RPMI8226 (cell line): ENCODE measurements at places on chromosomes 1 and 21.

DNA sequence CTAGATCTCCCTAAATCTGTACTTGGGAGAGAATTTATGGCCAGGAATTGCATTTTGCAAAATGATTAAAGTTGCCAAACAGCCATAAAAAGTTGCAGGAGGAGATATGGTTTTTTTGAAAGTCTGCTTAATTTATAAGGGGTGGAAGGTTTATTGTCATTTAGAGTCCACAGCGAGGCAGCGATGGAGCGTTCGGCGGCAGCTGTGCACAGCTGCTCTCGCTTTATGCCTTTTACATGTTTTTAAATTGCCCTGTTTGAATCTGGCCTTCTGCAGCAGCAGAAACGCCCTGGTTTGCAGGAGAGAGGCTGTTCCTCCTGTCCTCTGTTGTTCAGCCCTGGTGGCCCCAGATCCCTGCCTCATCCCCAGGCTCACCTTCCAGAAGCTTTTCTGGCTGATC is 144.9 kb upstream of the POU3F1 start:
- no peak for DNase-seq

- DNase-seq: no peak
These were observed 24.8 kb downstream of the MTR start for GRCh38 chr1:236819856-236820255.

GRCh38 chr21:17513214-17514123 is 626 bp downstream of the CXADR start:
- DNase-seq: peak; percentile 64

DNA sequence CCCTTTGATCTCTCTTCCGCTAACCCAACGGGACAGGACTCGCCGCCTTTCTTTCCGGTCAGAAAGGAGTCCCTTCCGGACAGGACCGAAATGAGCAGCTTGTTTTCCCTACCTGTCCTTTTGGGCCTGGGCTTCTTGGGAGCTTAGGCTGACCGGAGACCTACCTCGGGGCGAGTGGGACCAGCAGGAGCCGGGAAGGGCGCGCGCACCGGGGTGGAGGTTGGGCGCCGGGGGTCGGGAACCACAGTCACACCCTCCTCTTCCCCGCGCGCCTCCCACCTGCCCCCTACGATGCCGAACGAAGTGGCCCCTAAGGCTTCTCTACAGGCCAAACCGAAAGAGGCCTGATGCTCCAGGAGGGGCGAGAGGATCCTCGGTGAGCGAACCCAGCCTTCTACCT is 95.2 kb downstream of the PRKAB2 start:
- no peak for DNase-seq

- peak; percentile 72 for DNase-seq
These were observed 9.5 kb downstream of the RNU1-2 start for GRCh38 chr1:16905110-16905867.

DNA sequence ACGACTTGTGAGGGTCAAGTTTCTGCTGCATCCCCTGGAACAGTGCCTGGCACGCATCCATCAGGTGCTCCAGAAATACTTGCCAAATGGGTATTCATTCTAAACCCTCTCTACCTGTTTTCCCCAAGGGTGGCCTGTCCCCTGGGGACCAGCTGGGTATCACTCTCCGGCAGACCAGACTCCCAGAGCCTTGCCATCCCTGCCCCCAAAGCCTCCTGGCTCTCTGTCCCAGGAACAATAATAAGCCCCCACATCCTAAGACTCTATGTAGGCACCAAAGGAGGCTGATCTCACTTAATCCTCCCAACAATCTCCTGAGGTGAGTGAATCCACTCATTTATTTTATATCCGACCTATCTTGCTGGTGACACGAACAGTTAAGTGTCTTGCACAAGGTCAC is 96.7 kb downstream of the MRPL37 start:
- DNase-seq: no peak

- DNase-seq: no peak
These were observed 23.5 kb downstream of the BACH1 start for GRCh38 chr21:29321932-29322928.

- no peak for DNase-seq
These were observed 43.5 kb downstream of the UMODL1 start for GRCh38 chr21:42114646-42115045.

DNA sequence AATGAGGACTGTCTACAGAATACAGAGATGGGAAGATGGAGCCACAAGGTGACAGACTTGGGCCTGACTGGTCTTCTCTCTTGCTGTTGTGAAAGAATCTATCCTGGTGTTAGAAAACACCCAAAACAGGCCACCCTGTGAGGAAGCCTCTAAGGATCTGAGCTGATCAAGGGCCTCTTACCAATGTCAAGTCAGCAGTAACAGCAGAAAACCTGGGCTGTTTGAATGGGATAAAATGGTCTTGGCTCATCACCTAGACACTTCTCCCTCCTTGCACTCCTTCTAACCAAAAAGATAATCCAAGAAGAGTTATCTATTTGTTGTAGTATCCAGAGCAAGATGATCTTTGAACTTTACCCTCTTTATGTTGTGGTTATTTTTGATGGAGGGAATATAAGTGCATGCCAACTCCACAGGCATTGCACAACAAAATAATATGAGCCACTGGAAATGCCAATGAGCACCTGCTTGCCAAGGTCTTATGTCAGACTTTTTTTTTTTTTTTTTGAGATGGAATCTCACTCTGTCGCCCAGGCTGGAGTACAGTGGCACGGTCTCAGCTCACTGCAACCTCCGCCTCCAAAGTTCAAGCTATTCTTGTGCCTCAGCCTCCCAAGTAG is 32.8 kb upstream of the ZNF281 start:
- no peak for DNase-seq

- no peak for DNase-seq
These were observed 33.4 kb upstream of the OR2B11 start for GRCh38 chr1:247491328-247491727.

DNA sequence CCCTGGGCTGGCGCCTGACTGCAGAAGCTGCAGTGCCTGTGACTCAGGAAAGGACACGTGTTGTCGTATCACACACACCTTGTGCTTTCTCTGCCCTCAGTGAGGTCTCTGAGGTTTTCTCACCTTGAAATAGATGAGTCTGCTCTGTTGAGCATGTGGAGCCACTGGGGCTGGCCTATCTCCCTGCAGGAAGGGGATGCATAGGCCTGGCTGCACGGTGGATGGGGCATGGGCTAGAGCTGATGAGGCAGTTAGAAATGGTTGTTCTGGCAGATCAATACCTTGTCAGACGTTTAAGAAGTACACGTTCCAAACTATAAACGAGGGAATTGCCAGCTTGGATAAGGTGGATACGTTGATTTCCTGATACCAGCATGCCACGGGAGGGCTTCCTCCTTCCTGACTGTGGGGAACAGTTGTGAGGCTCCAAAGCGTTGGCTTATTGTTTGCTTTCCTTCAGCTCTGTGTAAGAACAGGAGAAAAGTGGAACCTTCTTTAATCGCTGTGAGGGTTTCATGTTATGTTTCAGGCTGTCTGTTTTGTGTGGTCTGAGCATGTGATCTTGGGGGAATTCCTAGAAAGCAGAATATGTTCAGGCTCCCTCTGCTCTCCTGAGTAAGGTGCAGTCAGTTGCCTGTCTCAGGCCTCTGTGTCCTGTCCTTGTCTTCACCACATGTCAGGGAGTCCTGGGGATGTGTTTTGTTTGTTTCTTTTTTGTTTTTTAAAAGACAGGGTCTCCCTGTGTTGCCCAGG is 44.8 kb downstream of the PCNT start:
- no peak for DNase-seq

- DNase-seq: no peak
These were observed 31.6 kb downstream of the SMYD2 start for GRCh38 chr1:214312530-214313051.

- no peak for DNase-seq
These were observed 68.8 kb upstream of the ST6GALNAC3 start for GRCh38 chr1:76005765-76006164.

DNA sequence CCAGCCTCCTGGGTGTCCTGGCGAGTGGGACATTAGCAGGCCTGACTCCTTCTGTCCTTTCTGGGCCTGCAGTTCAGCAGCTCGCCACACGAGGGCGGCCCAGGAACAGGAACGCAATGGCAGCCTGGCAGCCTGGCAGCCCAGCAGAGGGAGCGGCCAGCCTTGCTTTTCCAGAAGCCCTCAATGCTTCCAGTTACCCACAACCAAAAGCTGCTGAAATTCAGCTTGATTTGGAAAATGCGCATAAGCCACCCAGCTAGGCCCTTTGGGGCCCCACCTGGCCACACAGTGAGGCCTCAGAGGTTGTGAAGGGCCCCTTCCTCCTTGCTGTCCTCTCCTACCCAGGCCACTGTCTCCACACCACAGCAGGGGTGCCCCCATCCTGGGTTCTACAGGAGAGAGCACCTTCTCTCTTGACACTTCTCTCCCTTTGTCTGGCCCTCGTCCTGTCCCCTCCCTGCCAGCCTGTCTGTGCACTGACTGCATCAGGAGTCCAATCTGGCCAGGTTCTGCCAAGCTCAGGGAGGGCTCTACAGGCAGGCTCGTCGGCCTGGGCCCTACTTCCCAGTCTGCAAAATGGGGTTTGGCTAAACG is 103.4 kb upstream of the VAMP3 start:
- DNase-seq: peak; percentile 89

DNA sequence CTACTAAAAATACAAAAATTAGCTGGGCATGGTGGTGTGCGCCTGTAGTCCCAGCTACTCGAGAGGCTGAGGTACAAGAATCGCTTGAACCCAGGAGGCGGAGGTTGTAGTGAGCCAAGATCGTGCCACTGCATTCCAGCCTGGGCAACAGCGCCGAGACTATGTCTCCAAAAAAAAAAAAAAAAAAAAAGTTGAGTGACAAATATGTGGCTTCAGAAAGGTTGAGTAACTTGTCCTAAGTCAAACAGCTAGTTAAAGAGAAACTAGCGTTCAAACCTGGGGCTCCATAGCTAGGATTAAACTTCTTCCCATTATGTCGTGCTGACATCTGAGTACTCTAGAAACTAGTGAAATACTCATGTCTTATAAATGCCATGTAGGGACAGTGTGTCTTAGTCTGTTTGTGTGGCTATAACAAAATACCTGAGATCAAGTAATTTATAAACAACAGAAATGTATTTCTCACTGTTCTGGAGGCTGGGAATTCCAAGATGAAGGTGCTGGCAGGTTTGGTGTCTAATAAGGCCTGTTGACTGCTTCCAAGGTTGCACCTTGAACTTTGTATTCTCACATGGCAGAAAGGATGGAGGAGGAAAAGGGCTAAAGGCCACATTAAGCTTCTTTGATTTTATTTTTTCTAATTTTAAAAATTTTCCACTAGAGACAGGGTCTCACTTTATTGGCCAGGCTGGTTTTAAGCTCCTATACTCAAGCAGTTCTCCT is 12.0 kb downstream of the AK4 start:
- no peak for DNase-seq

- DNase-seq: no peak
These were observed 257.8 kb upstream of the HOOK1 start for GRCh38 chr1:59556802-59557548.

DNA sequence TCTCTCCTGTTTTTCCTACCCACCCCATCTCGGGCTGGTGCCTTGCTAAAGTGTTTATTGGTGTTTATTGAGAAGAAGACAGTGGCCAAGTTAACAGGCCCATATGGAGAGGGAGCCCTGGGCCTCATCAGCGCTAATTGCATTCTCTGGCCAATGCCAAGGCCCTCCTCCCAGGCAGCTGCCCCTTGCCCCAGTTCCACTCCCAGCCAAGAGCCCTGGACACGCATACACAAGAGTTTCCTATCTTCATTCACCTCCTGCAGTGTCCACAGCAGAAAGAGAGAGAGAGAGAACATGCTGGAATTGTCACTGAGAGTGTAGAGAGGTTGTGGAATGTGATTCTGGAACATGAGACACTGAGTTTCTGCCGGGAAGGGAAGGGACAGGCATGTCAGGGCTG is 25.4 kb upstream of the VWA5B1 start:
- DNase-seq: no peak

GRCh38 chr1:117104986-117105385 is 16.6 kb downstream of the TRIM45 start:
- no peak for DNase-seq

GRCh38 chr1:87335175-87335884 is 6.7 kb downstream of the LMO4 start:
- DNase-seq: peak; percentile 71

- peak; percentile 57 for DNase-seq
These were observed 71.0 kb downstream of the SIK1 start for GRCh38 chr21:43355925-43356289.

- peak; percentile 53 for DNase-seq
These were observed 83.5 kb downstream of the INTS7 start for GRCh38 chr1:211951856-211952255.

DNA sequence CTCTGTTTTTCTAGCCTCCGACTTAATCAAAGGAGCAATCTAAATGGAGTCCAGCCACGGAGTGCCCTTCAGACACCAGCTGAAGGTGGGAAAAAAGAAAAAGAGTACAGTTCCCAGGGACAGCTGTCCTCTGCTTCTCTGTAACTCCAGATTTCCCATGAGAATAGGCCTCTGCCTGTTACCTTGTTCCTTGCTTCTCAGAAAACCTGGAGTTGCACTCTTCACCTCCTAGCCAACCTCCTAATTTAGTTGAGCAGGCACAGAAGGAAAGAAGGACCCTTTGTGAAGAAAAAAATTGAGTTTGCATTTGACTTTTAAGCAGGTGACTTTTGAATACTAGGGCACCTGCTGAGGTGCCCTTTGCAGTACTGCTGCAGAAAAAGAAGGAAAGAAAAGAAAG is 8.3 kb downstream of the BARHL2 start:
- DNase-seq: no peak

- no peak for DNase-seq
These were observed 381.9 kb downstream of the SETD4 start for GRCh38 chr21:35678393-35678792.

- no peak for DNase-seq
These were observed 134.7 kb downstream of the ST6GALNAC3 start for GRCh38 chr1:76209238-76209637.

- DNase-seq: no peak
These were observed 547.4 kb upstream of the CXADR start for GRCh38 chr21:16965424-16965823.

DNA sequence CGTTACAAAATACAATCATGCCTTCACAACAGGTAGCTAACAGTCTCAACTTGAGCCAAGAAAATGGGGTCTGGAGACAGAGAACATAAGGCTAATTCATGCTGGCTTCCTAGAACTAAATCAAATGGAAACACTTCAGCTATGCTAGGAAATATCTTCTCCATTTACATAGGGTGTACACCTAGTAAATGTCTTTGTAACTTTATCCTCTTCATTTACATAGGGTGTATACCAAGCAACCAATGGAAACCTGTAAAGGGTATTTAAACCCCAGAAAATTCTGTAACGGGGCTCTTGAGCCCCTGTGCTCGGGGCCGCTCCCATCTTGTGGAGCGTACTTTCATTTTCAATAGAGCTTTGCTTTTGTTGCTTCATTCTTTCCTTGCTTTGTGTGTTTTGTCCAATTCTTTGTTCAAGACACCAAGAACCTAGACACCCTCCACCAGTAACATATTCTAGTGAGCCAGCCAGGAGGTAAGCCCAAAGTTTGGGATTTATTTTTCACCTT is 19.5 kb upstream of the CYP4X1 start:
- DNase-seq: no peak
